ENCODE measurements at places on chromosomes 3 and 15.

DNA sequence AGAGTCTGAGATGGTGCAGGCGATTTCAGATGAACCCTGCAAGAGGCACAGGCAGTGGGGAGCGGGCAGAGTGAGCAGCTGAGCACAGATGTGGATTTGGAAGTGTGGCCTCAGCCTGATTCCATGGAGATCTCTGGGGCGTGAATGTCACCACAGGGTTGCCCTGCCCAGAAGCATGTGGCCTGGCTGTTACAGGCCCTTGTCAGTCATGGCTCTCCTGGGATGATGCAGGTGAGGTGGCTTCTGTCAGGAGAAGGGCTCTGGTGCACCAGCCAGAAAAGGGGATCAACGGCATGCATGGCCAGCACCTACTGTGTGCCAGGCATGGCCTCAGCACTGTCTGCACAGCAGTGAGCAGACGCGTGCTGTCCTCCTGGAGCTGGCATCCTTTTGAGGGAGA, 11.9 kb downstream of the HDAC11 start:
- DNase-seq, result no peak

DNA sequence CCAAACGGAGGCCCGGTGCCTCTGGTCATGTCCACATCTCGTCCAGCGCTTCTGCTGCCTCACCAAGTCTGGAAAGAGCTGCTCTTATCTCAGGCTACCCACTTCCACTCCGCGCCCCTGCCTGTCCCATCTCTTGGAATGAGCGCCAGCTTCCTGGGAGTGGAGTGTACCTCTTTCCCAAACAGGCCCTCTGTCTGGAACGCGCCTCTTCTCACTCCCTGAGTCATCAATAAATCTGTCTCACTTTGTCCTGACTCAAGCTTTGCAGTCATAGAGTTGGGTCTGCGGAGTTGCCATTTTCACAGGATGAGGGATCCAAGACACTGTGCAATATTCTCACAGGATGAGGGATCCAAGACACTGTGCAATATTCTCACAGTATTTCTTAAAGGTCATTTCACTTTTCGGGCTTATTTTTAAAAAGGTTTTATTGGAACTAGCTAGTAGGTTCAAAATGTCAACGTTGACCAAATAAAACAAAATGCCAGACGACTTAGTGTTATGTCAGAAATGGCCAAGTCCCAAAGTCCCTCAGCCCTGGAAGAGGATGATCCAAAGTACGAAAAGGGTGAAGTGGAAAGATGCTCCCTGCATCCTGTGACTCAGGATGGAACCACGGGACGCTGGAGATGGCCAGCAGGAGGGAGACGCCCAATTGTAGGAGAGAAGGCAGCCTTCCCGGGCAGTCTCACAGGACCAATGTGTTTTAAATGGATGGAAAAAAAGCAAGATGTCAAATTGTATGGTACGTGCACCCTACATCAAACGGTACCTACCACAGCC, 81.1 kb downstream of the CHSY1 start:
- DNase-seq, result no peak

- peak; percentile 59 for DNase-seq
Measured at GRCh38 chr3:177836671-177837070, 639.4 kb upstream of the TBL1XR1 start.

GRCh38 chr3:64399205-64399800, 174.0 kb upstream of the PRICKLE2 start:
- peak; percentile 67 for DNase-seq

DNA sequence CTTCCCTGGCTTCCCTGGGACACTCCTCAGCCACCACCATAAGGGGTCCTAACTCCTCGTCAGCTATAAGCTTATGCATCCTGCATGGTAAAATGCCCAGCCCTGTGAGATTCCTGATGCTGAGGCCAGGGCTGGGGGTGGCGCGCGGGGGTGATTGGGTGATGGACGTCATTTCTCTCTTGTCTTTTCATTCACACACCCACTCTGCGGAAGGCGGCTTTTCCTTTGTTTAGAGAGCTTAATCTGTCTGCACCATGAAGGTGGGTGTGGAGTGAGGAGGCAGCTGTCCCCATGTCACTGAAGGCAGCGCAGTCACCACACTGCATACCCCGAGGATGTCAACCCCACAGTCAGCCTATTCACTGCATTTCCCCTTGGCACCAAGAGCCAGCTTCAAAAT, 110.0 kb upstream of the NSMCE3 start:
- DNase-seq, result no peak

- no peak for DNase-seq
Measured at GRCh38 chr3:46991406-46992165, 12.1 kb downstream of the NBEAL2 start.

DNA sequence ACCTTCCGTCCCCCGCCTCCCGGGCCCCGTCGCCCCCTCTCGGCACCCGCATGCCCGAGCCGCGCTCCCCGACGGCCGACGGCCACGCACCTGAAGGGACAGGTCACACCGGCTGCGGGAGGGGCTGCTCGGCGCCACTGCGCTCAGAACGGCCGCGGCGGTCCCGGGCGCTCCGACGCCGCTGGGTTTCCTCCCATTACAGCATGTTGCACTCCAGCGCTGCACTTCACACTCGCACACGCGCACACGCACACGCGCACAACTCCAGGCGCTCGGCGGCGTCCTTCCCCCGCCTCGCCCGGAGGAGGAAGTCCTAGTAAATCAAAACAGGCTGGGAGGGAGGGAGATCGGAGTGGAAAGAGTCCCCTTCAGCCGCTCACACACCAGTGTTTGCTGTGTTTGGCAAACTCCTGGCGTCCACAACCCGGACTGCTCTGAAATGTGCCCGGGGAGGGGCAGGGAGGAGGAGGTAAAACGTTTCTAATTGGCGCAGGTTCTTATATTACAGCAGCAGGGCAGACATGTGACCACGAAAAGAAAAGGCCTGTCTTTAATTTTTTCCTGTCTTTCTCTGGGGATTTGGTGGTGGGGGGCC, 76.7 kb upstream of the VGLL4 start:
- DNase-seq, result peak; percentile 71

DNA sequence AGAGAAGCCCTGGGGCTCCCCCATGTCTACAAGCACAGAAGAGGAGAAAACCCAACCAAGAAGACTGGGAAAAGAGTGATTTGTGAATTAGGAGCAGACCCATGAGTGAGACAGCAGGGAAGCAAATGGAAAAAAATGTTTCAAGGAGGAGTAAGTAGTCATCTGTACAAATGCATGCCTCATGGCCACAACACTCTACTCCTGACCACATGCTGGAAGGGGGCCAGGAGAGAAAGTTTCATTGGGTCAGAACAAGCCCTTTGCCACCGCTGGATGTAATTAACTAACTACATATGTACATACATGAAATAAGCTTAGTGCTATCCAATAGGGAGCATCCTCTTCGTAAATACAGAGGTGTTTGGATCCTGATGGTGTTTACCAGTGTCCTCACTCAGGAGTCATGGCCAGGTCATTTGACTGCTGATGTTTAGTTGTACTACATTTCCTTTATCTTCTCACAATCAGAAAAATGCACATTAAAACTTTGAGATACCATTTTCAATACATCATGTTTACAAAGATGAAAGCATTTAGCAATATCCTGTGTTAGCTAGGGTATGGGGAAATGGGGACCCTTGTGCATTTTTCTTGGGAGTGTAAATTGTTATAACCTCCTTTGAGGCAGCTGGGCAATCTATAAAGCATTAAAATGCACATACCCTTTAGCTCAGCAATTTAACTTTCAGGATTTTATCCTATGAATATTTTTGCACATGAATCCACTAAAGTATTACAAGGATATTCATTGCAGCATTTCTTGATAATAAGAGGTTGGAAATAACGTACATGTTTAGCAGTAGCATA, 27.1 kb downstream of the CLRN1 start:
- peak; percentile 61 for DNase-seq

DNA sequence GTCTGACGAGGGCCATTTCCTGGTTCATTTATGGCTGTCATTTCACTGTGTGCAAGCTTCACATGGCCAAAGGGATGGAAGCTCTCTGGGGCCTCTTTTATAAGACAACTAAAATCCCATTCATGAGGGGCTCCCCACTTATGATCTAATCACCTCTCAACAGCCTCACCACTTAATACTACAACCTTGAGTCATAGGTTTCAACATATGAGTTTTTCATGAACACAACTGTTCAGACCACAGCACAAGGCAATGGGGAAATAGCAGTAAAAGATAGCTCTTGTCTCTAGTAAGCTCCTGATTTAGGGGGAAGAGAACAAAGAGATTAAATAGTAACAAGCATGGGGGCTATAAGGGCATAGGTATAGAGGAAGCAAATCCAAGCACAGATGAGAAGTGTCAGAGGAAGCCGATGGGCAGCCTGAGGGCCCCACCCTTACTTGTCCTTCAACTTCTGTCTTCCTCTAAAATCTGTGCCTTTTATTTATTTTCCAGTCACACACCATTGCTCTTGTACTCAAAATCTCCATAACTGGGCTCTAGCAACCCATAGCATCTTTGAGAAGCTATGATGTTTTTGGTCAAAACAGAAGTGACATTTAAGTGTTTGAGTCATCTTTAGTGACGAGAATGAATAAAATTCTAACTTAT, 329.1 kb downstream of the UNC13C start:
- DNase-seq, result peak; percentile 2

- DNase-seq, result no peak
Measured at GRCh38 chr3:14933820-14934425, 13.5 kb upstream of the NR2C2 start.

- no peak for DNase-seq
Measured at GRCh38 chr3:108292450-108292849, 3.9 kb upstream of the HHLA2 start.

- DNase-seq, result peak; percentile 17
Measured at GRCh38 chr3:128969993-128970739, 23.7 kb downstream of the CFAP92 start.

- DNase-seq, result no peak
Measured at GRCh38 chr15:27062951-27063350, 92.0 kb downstream of the GABRG3 start.

DNA sequence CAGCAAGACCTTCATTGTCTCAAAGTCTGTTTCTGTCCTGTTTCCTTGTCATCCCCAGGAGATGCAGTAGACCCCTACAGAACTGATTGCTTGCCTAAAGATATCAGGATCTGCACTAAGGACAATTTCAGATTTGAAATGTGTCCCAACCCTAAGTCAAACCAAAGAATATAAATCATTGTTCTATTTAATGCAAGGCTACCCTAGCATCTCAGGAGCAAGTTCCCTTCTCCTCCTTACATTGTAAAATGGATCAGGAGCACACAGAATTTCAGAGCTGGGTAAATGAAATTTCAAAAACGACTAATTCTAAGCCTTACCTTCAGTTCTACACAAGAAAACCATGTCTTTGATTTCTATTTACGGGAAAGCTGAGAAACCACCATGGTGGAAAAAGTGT, 360.9 kb upstream of the KCNH8 start:
- no peak for DNase-seq

GRCh38 chr15:29113336-29114220, 156.0 kb downstream of the NSMCE3 start:
- DNase-seq, result no peak

- DNase-seq, result peak; percentile 89
Measured at GRCh38 chr3:40923143-40923542, 276.2 kb upstream of the CTNNB1 start.

GRCh38 chr15:85520650-85521049, 140.2 kb downstream of the AKAP13 start:
- no peak for DNase-seq

- DNase-seq, result no peak
Measured at GRCh38 chr3:156397534-156397933, 157.4 kb downstream of the SSR3 start.

GRCh38 chr15:83081256-83082014, 14.4 kb upstream of the BTBD1 start:
- no peak for DNase-seq

GRCh38 chr3:141597931-141598330, 111.1 kb downstream of the RASA2 start:
- DNase-seq, result no peak

DNA sequence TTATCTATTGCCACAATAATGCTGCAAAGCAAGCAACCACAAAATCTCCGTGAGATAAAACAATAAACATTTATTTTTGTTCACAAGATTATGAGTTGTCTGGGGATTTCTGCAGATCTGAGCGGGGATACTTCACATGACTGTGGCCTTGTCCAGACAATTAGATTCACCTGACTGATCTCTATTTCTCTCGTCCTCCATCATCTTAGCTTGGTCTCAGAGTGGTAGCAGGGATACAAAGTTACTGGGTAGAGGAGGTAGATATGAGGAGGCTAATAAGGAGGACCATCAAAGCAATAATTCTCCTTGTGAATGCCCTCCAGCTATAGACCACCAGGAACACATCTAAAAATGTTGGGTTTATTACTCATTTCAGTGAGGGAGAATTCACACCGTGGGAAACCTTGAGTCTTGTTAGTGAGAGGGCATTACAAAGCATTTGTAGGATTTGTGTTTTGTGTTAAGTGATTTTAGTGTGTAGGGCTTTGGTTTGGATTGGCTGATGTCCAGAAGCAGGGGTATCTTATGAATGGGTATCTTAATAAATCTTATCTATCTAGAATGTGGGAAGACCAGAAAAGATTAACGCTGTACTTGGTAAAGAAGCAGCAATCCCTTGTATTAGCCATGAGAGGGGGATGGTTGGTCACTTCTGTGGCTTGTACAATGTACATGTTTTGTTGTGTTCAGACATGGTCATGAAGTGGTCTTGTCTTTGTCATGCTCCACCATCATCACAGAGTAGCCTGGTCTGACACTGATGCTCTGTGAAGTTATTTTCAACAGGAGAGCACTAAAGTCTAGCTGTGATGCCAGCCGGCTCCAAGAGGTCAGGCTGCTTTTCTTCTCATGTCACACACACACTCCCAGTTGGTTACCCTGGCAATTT, 287.6 kb upstream of the STT3B start:
- no peak for DNase-seq

GRCh38 chr3:29240248-29240647, 40.6 kb upstream of the RBMS3 start:
- peak; percentile 76 for DNase-seq

DNA sequence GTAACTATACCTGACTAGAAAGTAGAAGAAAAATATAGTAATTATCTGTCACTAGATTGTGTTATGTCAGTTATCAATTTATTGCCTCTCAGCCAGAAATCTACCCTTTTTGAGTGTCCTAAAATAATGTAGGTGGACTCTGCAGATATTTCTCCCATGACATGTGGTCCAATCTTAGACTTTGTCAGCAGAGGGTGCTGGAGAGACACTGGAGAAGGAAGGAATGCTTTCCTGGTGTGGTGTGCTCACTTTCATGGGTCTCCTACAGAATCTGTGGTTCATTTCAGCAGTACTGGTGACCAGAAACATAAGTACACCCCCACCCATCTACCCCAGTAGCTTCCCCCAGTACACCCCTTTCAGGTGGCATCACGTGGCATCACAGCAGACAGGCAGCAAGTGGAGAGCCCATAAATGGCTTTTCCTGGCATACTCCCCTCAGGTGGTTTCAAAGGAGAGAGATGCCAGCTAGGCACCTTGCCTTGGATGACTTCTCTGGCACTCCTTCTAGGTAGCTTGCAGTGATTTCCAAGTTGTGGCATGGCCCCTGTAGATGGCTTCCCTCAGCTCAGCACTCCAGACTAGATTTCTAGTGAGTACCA, 114.7 kb downstream of the GADL1 start:
- peak; percentile 22 for DNase-seq

GRCh38 chr15:75606711-75607699, 18.5 kb downstream of the SNUPN start:
- no peak for DNase-seq
